ENCODE measurements at places on chromosomes 16 and 17. TPM values are rescaled to one million over a fixed set of nuclear protein-coding genes. Genes with fewer than 3 reads are reported as not detected.

Gene ACSM2A
- not detected for total RNA-seq

Gene PRR11
- total RNA-seq, result 8.5 TPM

Gene KRT28
- not detected for total RNA-seq

Gene AATF
- 21.2 TPM for total RNA-seq

Gene ADAD2
- total RNA-seq, result not detected

Gene HEATR9
- total RNA-seq, result not detected

Gene TIMP2
- total RNA-seq, result 17.8 TPM

Gene VAT1L
- total RNA-seq, result not detected
